Urothelium cell line (cell line): ENCODE measurements at places on chromosomes 7 and 10.

- DNase-seq, result peak; percentile 91
These were observed 20.5 kb upstream of the INPP5A start for GRCh38 chr10:132516771-132517725.

DNA sequence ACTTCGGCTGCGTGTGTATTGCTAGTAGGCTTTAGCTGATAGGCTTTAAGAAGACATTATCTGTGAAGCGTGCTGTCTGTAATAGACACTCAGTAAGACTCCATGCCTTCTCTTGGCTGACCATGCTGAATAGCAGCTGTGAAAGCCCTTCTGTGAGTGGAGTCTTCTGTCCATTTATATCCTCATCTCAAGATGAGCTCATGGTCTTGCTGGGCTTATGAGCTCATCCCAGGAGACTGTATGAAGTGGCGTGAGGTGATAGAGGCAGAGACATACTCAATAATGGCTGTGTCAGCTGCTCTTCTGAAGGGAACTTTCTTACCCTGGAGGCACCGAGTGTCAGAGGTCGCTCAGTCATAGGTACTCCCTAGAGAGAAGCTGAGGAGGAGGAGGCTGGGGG is 111.5 kb downstream of the SH2D4B start:
- DNase-seq, result no peak

DNA sequence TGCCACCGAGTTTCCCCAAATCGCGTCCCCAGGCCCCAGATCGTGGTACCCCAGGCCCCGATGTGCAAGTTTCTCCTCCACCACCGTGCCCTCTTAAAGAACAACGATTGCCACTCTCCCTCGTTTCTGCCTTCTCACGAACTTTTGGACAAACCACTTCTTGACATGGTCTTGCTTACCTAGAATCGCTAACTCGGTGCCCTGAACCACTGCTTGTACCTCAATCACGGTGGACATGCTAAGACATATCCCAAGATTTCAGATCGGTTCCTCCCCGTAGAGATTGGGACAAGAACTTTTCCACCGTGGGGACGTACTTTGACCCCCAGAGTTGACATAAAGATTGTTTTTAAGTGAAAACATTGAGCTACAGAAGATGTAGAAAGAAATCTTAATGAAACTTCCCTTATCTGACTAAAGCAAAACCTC is 477 bp upstream of the ZC3HAV1 start:
- DNase-seq, result no peak

DNA sequence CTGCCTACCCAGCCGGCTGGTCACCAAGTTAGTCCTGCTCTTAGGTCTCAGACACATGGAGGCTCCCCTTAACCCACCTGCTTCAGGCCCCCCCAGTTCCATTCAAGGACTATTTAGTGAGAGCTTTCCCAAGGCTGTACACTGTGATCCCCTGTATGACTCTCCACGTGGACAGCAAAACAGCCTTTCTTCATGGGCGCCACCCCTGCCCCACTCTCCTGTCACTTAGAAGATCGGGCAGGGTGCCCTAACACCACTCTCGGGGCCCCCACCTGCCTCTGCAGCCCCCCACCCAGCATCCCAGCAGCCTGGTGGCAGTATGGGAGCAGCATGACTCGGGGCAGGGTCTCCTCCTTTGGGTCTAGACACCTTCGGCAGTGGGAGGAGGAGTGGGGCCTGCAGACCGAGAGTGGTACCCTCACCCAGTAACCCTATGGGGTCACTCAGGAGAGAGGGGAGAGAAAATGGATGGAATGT is 116.6 kb downstream of the PTPN20 start:
- DNase-seq, result no peak

GRCh38 chr10:54983255-54983654 is 182.2 kb upstream of the PCDH15 start:
- DNase-seq, result no peak

DNA sequence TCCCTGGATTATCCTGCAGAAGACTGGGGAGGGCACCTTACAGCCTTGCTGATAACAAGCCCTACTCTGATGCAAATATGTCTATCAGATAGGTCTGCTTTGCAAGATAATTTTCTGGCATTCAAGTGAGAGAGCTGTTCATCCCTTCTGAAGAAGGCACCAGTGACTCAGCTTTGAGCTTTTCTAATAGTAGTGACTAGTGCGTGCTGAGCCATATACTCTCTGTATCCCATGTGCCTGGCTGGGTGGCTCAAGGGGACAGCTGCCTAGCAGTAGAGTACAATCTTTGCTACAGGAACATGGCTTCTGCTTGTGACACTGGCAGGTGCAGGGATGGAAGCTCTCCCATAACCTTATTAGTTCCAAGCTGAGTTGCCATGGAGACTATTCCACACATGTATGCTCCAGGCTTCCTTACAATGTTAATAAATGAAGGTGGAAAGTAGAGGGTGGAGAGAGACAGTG is 35.0 kb upstream of the ABCB4 start:
- DNase-seq, result no peak

- no peak for DNase-seq
These were observed 36.0 kb downstream of the PRTFDC1 start for GRCh38 chr10:24916365-24916764.

DNA sequence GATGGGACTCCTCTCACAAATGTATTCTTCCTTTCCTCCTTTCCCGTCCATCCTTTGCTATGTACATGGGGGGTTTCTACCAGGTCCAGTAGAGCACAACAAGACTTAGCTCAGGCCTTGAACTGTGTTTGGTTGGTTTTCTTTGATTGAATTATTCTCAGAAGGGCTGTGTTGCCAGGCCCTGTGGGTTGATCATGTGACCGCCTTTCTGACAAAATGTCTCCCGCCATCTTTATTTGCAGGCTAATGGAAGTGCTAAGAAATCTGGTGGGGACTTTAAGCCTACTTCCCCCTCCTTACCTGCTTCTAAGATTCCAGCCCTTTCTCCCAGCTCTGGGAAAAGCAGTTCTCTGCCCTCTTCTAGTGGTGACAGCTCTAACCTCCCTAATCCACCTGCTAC is 178.1 kb downstream of the ARHGAP21 start:
- no peak for DNase-seq

DNA sequence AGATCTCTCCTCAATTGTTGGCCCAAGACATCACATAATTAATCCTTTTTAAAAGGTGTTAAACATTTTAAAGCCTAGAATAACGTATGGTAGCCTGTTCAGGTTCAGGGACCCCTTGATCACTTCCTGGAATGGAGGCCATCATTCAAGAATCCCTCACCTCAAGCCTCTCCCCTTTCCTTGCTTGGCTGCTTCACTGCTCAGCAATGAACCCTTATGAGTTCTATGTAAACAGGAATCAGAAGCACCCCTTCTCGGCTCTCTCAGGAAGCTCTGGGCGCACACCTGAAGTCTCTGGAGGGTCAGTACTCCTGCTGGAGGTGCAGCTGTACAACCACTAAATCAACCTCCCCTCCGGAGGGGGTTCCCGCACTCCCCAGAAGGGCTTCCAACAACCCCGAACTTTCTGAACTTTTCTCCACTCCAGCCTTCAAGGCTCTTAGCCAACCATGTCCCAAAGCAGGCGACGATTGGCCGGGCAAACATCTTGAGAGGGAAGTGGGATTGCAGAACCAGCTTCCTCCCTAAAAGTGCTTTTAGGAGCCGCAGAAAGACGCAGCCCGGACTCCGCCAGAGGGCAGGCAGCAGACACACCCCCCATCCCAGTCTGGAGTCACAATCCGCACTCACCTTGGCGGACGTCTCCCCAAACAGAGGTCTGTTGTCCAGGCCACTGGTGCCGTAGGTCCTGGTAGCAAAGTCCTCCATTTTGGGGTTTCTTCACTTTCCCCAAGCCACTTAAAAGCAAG is 562 bp downstream of the TMEM243 start:
- peak; percentile 80 for DNase-seq

DNA sequence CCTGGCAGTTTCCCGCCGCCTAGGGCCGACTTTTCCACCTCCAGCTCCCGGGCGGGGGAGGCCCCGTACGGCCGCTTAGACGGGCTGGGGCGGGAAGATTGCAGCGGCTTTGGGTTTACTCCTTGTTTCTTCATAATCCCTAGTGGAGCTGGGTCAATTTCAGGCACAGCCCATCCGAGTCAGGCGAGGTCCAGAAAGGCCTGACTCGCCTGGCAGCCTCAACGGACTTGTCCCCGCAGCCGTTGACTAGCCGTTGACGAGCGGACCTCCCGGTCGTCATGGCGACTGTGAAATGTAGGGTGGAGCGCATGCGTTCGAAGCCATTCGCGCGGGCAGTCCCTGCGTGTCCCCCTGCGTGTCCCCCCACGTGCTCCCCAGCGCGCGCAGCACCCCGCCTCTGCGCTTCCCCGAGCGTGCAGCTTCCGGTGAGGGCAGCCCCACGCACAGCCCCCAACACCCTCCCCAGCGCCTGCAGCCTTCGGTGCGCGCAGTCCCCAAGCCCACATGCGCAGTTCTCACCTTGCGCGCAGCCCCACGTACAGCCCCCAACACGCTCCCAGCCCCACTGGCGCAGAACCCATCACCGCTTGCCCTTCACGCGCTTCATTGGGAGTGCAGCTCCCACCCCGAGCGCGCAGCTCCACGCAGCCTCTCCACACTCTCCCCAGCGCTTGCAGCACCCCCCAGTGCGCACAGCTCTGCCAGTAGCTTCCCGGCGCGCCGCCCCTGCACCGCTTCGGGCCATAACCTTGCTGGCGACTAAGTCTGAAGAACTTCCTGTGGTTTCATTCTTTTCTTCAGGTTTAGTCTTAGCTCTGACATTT is 67.8 kb downstream of the TBX20 start:
- peak; percentile 52 for DNase-seq

DNA sequence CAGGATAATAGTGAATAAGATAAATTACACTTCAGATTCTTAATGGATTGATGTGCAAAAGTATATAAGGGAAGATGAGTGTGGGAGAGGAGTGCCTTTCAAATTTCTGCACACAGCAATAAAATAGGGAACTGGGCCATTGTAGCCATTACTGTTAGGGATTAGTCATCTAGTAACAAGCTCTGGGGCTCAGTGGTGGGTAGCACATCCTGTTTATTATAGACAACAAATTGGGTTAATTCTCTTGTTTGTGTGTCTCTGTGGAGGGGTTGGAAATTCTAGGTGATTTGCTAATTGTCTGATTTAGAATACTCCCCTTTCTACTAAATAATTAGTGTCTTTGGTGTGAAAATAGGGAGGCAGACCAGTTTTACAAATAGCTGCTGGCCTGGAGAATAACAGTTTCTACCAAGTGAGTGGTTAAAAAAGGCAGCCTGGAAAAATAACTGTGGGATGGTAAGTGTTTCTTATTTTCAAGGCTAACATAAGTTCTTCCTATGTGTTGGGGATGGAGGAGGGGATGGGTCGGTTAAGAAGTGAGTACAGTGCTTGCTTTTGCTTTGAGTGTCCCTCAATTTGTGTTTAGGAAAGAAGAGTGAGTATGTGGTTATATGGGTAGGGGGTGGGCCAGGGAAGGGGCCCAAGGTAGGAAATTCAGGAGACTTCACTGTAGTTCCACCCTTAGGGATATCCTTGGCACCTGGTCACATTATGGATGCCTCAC is 43.3 kb upstream of the TMEM248 start:
- no peak for DNase-seq

DNA sequence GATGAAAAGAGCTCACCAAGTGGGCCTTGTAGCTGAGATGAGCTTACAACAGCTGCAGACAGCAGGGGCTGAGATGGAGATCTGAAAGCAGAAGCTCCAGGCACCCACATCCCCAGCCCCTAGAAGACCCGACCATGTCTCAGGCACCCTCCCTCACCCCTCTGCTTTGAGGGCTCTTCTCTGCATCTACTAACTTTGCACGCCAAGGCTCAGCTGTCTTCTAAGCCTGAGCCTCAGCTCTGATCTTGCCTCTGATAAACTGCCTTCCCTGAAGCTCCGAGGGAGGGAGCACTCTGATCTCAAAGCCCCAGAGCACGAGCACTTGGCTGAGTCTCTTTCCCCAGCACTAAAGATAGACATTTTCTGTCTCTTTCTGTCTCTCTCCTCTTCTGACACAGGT is 42.0 kb downstream of the ANXA8 start:
- no peak for DNase-seq

GRCh38 chr7:68601826-68602225 is 996.4 kb upstream of the AUTS2 start:
- no peak for DNase-seq

GRCh38 chr7:8131694-8132605 is 130.0 kb downstream of the ICA1 start:
- DNase-seq, result no peak

GRCh38 chr10:42874713-42875387 is 92.3 kb downstream of the BMS1 start:
- no peak for DNase-seq

DNA sequence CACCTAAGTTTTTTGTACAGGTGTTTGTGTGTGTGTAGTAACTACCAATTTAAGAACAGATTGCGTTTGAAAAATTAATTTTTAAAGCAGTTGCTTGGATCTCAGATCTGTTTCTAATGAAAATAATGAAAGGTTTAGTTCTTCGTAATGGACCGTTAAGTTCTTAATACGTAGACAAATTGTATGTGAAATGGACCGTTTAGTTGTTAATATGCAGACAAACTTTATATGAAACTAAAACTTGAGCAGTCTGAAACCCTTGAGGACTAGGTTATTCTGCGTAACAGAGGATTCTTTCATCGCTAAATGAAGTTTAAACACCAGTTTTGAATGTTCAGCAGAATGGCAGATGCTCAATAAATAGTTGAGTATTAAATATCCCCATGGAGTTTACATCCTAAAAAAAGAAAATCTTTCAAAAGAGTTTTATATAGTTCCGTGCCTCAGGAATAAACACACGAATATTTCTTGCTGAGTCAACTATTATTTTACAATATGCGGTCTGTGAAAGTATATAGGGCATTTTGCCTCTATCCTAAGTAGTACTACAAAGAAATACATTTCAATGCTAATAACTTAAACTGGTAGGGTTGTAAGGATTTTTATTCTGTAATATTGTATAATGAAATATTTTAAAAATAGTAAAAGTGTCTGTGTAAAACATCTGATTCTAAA is 1.2 kb downstream of the DBF4 start:
- no peak for DNase-seq

DNA sequence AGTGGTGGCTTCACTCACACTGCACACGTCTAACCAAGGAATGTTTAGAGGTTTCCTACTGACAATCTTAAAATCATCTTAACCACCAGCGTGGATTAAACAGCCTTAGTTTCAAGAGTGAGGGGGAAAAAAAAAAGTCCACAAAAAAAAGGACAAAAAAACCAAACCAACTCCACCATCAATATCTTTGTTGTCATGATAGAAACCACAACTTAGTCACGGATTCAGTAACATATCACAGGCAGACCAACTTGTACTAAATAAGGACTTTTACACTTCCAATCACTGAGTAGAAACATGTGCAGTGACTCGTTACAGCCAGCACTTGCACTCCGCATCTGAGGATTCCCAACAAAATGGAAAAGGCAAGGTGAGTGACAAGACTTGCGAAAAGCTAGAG is 46.5 kb downstream of the FAM171A1 start:
- DNase-seq, result no peak

- DNase-seq, result peak; percentile 24
These were observed 1.3 kb downstream of the THSD7A start for GRCh38 chr7:11830582-11831155.

DNA sequence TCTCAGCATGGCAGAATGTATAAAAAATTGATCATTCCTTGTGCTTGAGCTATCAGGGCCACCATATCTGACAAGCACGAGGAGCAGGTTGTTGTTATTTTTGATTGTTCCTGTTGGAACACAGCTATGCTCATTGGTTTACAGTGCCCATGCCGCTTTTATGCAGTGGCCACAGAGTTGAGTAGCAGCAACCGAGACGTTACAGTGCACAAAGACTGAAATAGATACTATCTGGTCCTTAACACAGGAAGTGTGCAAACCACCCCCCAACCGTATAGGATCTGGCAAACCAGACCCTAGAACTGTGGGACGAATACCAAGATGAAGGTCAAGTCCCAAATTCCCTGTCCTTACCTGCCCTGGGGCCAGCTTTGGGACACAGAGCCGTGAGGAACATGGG is 216.6 kb downstream of the KLF6 start:
- DNase-seq, result no peak
